ENCODE measurements at places on chromosomes 16 and 17.

DNA sequence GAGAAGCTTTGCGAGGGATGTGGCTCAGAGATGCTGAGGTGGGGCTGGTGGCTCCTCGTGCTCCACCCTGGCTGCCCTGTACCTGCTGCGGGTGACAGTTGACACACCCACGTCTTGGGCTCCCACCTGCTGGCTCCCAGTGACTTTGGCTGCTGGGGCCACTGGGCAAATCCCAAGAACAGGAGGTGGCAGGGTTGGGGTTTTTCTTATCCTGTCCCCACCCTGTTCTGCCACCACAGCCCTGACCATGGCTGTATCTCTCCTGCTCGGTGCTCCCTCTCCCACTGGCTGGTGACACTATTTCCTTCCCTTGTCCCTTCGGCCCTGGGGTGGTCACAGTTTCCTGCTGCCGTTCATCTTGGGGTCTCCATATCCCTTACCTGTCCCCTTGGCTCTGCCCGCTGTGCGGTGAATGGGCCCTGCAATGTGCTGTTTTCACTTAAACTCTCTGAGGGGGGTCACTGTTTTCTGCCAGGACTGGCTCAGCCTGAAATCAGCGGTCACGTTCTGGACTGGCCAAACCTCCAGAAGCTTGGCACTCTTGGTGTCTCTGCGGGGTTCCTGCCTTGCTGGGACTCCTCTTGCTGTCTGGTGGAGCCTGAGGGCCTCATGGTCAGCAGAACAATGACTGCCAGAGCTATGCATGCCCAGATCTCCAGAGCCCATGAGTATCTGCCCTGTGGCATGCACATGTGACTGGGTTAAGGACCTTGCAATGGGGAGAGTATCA lies 144.2 kb downstream of the IRF8 start:
- DNase-seq, result no peak

GRCh38 chr17:71572343-71572742 lies 548.5 kb upstream of the SOX9 start:
- DNase-seq, result no peak

DNA sequence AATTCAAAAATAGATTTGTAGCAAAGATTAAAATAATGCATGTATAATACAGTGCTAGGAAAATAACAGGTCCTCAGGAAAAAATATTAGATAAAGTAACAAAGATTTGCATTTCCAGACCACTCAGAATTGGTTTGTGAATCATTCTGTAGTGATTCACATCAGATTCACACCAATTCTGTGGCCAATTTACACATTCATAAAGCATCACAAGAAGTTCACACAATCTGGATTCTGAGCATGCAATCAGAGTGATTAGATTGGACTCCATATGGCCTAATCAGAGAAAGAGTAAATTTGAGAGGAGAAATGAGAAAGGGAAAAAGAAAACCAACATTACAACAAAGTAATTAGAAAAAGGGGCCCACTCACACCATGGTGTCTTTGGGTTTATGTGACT lies 36.0 kb upstream of the SLC47A1 start:
- DNase-seq, result no peak

DNA sequence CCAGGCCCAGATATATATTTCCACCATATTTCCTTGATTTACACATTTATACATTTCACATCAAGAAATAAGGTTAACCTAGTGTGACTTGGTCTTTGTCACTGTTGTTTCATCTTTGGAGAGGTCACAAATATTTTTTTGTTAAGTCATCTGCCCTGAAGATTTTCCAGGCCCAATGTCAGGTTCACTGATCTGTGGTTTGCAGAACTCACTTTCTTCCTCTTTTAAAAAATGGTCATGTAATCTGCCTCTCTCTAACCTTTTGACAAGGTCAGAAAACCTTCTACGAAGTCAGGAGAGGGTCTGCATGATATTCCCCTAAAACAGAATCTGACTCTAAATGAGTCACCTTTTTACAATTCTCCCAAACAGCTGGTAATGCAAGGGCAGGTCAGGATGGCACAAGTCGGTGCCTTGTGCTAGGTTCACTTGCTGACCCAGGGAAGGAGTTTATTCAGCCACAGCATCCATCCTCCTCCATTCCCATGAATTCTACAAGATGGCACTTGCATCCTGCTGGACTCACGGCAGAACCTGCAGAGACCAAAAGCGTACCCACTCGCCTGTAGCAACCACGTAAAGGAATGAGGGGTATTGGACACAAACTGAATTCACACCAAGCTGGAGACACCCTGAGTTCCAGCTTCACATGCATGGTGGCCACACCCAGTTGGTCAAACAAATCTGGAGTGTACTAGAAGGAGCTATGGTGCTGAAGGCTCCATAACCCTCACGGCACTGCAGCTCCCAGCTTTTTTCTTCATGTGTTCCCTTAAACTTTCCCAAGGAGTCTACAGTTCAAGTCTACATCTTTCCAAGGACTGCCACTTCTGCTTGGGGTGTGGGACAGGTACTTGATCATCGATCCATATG lies 1.6 kb upstream of the KIAA0513 start:
- DNase-seq, result no peak

- DNase-seq, result no peak
Measured at GRCh38 chr17:27296428-27296979, 2.6 kb downstream of the WSB1 start.

DNA sequence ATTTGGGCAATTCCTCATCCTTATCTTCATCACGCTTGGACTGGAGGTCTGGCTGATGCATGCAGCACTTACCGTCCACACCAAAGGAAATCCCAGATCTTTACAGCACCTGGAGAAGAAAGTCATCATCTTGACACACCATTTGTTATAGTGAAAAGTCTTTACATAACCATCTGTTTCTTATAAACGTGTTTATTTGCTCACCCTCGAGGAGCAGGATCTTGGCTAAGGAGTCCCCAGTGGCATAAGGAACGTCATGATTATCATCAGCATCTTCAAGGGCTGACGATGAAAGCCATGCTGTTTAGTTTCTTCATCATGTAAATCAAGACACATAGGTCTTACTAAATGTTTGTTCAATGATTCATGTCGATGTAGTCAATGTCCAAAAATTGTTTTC lies 248.8 kb upstream of the ELAC2 start:
- no peak for DNase-seq

All from GM20000 (cell line).